ENCODE measurements at places on chromosomes 2 and 18. TPM values are rescaled to one million over a fixed set of nuclear protein-coding genes. Genes with fewer than 3 reads are reported as not detected.

Gene TEKT4
- total RNA-seq, result not detected

Gene PAPOLG
- total RNA-seq, result 6.1 TPM

Gene DUSP28
- 2.0 TPM for total RNA-seq

Gene MEIS1
- 304 TPM for total RNA-seq

Gene ORC4
- total RNA-seq, result 23.2 TPM

Gene ACKR3
- total RNA-seq, result 44.9 TPM

Gene DNAH6
- 0.09 TPM for total RNA-seq

Gene OR6B2
- total RNA-seq, result not detected

Gene COL3A1
- 5,666 TPM for total RNA-seq

Gene IL1RN
- 0.71 TPM for total RNA-seq

Gene ADD2
- 0.37 TPM for total RNA-seq

Gene DNAJC5G
- not detected for total RNA-seq

Gene C2orf78
- not detected for total RNA-seq

Gene ELOA2
- not detected for total RNA-seq
